NCI-H1092 treated with DMSO at 0.1 percent for 48 hours (cell line): ENCODE measurements at places on chromosomes 1 and 21.

GRCh38 chr1:51534447-51534846 is 15.4 kb upstream of the EPS15 start:
- no peak for DNase-seq

DNA sequence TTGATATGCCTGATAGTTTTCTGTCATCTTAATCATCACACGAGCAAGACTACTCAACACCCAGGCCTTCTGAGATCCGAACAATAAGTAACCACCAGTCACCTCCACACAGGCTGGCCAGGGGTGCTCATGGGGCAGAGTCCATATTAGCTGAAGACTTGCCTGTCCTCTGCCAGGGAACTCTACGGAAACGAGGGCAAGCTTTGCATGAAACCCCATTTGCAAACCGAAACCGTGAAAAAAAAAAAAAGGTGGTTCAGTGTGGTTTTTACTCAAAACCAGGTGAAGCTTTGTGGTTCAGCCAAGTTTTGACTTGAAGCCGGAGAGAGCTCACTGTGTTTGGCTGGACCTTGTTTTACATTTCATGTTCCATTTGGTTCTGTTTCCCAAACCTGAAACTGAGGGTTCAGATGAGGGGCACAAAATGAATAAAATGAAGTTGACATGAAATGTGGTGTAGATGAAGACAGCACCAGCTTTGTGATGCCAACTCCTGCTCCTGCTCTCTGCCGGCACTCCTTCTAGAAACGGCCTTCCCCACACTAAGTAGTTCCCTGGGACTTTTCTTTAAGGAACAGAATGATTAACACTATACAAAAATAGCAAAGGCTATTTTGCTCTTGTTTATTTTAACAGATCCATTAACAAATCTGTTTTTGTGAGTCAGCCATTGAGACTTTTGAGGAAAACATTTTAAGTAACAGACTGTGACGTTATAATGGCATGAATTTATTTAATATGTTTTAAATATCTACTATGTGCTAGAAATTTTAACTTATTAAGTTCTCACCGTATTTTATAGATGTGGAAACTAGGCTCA is 74.7 kb downstream of the RUNX1 start:
- no peak for DNase-seq

DNA sequence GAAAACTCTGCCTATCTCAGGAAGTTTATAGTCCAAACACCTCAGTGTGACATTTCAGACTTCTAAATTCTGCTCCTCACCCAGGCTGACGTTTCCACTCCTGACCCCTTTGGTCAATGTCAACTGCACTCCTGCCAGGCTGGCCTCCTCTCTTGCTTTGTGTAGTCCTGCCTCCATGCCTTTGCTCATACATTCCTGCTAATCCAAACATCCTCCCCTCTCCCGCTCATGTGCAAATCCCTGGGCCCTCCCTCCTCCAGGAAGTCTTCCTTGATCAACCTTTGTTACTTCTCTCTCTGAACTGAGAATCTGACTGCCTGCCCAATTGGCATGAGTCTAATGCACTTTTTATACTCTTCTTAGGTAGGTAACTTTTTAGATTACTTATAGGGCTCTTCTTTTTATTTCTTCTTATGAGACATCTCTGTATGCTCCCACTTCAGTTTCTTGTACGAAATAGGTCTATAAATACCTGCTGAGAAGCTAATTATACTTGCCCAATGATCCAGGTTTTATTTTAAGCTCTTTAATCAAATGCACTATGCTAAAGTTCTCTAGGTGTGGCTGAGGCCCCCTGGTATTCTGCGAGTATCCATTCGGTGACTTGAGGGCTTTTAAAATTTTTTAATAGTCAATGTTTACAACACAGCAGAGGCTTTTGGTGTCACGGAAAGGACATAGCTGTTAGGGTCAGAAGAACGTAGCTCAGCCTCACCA is 128.1 kb downstream of the PLXNA2 start:
- DNase-seq, result no peak

GRCh38 chr1:37288900-37289299 is 185.5 kb upstream of the ZC3H12A start:
- DNase-seq, result no peak

GRCh38 chr1:226579781-226580323 is 31.3 kb downstream of the STUM start:
- DNase-seq, result no peak

DNA sequence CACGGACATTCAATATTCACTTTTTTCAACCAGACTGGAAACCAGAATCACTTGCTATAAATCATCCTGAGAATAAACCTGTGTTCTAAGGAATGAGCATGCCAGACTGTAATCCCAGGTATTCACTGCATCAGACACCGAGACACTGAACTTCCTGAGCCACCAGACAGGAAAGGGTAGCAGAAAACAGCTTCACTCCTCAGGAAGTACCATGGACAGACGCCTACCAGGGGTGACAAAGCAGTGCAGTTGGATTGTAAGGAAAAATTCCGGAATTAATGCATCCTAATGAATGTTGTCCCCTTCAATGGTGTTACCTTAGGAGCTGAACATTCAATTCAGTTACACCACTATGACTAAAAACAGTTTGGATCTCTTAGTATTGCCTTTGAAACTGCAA is 156.1 kb downstream of the PIGK start:
- no peak for DNase-seq

DNA sequence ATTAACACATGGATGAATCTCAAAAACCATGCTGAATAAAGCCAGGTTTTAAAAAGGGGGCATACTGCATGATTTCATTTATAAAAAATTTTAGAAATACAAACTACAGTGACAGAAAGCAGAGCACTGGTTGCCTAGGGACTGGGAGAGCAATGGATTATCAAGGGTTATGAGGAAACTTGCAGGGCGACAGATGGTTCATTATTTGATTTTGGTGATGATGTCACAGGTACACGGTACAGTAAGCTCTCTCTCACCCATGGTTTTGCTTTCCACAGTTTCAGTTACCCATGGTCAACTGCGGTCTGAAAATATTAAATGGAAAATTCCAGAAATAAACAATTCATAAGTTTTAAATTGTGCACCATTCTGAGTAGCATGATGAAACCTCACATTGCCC is 14.1 kb downstream of the VAMP4 start:
- no peak for DNase-seq

GRCh38 chr1:185398022-185398421 is 81.0 kb upstream of the IVNS1ABP start:
- no peak for DNase-seq

DNA sequence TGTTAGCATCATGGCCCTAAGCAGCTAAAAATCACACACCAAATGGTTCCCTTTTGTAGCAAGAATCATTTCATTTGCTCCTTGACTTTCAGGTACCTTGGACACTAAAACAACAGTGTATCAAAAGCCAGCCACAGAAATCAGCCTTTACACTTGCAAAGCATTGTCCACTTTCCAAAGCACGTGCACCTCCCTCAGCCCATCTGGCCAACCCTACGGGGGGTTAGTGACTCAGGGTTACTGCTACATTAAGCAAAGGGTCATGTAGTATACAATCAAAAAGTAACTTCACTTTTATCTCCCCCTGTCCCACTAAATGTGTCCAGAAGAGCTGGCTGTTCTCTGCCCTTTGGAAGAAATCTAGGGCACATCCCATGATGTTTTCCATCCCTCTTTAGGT is 149.7 kb downstream of the HIVEP3 start:
- no peak for DNase-seq

DNA sequence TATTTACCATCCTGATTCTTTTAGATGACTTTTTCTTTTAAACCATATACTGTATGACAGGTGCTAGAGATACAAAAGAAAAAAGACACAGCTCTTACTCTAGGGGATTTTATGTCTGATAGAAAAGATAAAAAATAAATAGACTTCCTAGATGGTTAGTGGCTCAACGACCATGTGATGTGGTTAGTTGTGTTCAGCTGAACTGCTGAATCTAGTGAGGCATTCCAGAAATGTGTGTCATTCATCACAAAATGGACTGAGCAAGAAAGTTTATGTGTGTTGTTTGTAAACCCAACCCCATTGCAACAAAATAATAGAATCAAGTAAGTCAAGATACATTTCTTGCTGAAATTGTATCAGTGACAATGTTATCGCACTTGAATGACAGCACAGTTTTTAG is 205.8 kb upstream of the LYPLAL1 start:
- DNase-seq, result no peak

DNA sequence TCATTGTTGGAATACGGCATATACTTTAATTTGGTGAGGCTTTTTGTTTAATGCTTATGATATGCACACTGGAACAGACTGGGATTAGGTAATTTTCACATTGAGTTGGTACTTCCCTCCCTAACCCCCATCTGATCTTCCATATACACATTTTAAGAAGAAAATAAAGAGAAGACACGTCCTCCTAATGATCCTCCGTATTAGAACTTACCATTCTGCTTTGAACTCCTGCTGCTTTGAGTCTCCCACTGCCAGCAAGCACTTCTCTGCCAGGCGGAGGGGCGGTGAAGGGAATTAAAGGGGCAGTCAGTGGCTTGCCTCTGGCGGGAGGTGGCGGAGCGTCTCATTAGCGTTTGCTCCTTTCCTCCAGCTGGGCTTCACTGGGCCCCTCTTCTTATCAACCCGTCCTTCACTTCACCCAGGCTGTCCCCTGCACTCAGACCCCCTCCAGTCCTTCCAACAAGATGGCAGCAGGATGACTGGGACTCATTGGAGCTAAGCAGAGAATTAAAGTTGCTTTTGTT is 433.4 kb downstream of the KIF26B start:
- DNase-seq, result peak; percentile 52

GRCh38 chr1:29584776-29585175 is 348.5 kb downstream of the PTPRU start:
- no peak for DNase-seq

DNA sequence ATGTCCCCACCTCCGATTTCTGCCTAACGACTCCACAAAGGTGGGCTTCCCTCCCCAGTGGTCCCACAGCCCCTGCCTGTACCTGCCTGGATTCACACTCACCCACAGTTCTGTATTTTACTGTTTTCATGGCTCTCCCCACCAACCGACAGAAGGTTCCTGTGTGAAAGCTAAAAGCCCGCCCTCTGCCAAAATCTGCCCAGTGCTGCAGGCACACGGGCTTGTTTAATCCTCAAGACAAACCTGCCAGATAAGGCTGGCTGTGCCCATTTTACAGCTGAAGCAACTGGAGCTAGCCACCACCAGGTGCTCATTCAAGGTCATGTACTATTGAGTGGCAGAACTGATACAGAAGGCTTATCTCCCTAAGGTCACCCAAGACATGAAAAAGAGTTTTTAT is 114.5 kb downstream of the HIVEP3 start:
- no peak for DNase-seq

GRCh38 chr1:169240449-169241232 is 127.0 kb downstream of the NME7 start:
- no peak for DNase-seq

DNA sequence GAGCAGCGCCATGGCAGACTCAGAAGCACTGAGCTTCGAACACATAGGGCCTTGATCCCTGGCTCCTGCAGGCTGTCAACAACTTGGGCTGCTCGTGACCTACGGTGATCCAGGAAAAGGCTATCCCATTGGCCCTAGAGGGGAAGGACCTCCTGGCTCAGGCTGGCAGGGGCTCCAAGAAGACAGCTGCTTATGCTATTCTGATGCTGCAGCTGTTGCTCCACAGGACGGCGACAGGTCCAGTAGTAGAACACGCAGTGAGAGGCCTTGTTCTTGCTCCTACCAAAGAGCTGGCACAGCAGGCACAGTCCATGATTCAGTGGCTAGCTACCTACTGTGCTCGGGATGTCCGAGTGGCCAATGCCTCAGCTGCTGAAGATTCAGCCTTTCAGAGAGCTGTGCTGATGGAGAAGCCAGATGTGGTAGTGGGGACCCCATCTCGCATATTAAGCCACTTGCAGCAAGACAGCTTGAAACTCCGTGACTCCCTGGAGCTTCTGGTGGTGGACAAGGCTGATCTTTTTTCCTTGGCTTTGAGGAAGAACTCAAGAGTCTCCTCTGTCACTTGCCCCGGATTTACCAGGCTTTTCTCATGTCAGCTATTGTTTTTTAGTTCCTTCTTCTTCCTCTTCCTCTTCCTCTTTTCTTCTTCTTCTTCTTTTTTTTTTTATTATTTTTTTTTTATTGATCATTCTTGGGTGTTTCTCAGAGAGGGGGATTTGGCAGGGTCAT is 18.9 kb downstream of the ITLN2 start:
- no peak for DNase-seq

DNA sequence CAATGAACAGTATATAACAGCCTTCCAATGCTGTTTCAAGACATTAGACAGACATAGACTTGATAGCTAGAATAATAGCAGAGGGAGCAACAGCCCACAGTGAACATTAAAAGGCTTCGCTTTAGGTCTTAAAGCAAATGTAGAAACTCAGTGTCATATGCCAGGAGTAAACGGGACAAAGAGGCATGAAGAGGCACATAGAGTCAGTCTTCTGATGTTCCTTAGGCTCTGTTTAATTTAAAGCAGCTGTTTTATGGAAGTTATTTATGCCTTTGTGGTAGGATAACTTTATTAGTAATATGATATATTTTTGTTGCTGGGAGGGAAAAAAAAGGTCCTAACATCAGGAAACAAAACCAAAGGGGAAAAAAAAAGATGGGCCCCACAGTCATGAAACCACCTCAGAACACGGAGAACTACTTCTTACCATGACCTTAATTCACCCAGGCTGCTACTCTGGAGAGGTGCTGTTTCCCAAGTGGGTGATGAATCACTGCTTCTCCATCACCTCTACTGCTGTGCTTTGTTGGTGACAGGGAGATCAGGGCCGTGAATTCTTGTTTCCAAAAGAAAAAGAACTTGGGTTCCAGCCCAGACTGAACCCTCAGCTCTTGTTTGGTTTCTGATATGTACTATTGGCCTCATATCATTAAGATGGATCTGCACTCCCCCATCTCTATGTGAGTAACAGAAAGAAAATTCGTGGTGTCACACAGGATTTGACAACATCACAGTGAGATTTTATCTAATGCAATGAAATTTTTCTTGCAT is 616.9 kb downstream of the KIF26B start:
- DNase-seq, result no peak

- DNase-seq, result no peak
Observed at GRCh38 chr1:21873174-21873573, 61.1 kb downstream of the LDLRAD2 start.

- DNase-seq, result no peak
Observed at GRCh38 chr21:43827015-43827611, 37.7 kb downstream of the RRP1 start.

- DNase-seq, result no peak
Observed at GRCh38 chr1:114702737-114703136, 7.4 kb upstream of the AMPD1 start.

DNA sequence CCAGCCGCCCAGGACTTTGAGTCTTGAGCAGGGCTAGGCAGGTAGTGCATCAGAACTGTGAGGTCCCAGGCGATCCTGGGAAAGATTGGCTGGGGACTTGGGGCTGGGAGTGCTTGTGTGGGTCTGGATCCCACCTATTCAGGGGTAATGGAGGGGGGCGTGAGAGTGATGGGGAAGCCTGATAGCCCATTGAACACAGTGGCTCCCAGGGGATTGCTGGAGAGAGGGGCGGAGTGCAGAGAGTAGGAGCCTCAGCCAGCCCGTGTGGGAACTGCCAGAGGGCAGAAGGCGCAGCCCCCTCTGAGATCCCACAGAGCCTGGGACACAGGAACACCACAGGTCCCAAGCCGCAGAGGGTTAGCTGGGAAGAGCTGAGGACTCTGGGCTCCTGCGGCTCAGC is 19.3 kb upstream of the PDZK1IP1 start:
- no peak for DNase-seq
